ENCODE measurements at places on chromosomes 7 and 10. TPM values are rescaled to one million over a fixed set of nuclear protein-coding genes. Genes with fewer than 3 reads are reported as not detected.

DNA sequence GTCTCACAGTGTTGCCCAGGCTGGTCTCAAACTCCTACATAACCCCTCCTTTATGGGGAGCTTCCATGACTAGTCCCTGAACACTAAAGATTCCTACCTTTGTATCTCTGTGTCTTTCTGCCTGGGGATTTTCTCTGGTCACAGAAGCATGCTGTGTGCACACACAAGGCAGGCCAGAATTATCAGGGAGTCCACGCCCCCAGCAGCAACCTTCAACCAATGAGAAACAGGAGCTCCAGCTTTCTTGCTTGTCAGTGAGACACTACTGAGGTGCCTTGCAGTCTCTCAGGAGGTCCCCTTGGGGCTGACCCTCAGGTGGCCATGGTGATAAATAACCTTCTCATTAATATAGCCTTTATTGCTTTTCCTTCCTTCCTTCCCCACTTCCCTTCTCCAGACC is 45.1 kb upstream of the AUTS2 start:
- no peak overlapping the region for H3K27ac ChIP-seq
- H3K27me3 ChIP-seq, result no peaks in the 10 kb centered on the region
- no peaks in the 10 kb centered on the region for H3K36me3 ChIP-seq
- H3K4me1 ChIP-seq, result no peaks in the 10 kb centered on the region
- no peak for DNase-seq

DNA sequence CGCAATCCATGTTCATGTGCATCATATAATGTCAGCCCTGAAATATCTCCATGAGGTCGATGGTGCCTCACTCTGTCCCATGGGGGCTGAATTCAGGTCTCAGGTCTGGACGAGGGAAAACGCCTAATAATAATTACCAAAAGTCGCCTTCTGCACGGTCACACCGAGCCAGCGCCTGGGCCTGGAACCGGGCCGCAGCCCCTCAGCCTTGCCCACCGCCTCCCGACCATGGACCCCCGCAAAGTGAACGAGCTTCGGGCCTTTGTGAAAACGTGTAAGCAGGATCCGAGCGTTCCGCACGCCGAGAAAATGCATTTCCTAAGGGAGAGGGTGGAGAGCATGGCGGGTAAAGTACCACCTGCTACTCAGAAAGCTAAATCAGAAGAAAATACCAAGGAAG is 18.8 kb upstream of the KLRG2 start:
- H3K27ac ChIP-seq, result no peak overlapping the region
- no peaks in the 10 kb centered on the region for H3K4me1 ChIP-seq
- no peak overlapping the region for H3K4me3 ChIP-seq
- no peaks in the 10 kb centered on the region for H3K27me3 ChIP-seq
- no peak for DNase-seq

Gene CCL24
- not detected for total RNA-seq

- no peak for DNase-seq
- H3K4me3 ChIP-seq, result no peak overlapping the region
- no peaks in the 10 kb centered on the region for H3K4me1 ChIP-seq
- no peaks in the 10 kb centered on the region for H3K27me3 ChIP-seq
- H3K36me3 ChIP-seq, result no peaks in the 10 kb centered on the region
These were observed 133.2 kb downstream of the GRM8 start for GRCh38 chr7:127119517-127119916.

Gene PCDH15
- total RNA-seq, result not detected

GRCh38 chr7:32761451-32762205 is 129.9 kb downstream of the KBTBD2 start:
- no peaks in the 10 kb centered on the region for H3K27me3 ChIP-seq
- H3K4me3 ChIP-seq, result no peak overlapping the region
- no peaks in the 10 kb centered on the region for H3K36me3 ChIP-seq

GRCh38 chr7:80608336-80608735 is 30.1 kb upstream of the CD36 start:
- H3K27ac ChIP-seq, result no peak overlapping the region
- H3K4me1 ChIP-seq, result no peaks in the 10 kb centered on the region

- H3K27ac ChIP-seq, result no peak overlapping the region
- DNase-seq, result no peak
- H3K4me3 ChIP-seq, result no peak overlapping the region
These were observed 108.1 kb upstream of the FAM133B start for GRCh38 chr7:92698237-92698841.

- DNase-seq, result no peak
- H3K36me3 ChIP-seq, result no peaks in the 10 kb centered on the region
- no peak overlapping the region for H3K27ac ChIP-seq
- no peaks in the 10 kb centered on the region for H3K4me1 ChIP-seq
- no peak overlapping the region for H3K4me3 ChIP-seq
- H3K27me3 ChIP-seq, result no peaks in the 10 kb centered on the region
These were observed 284.6 kb downstream of the KLF6 start for GRCh38 chr10:3500408-3500856.

GRCh38 chr7:139588632-139589031 is 65.1 kb downstream of the CLEC2L start:
- H3K4me1 ChIP-seq, result no peaks in the 10 kb centered on the region
- no peaks in the 10 kb centered on the region for H3K36me3 ChIP-seq
- H3K27me3 ChIP-seq, result no peaks in the 10 kb centered on the region
- H3K27ac ChIP-seq, result no peak overlapping the region
- H3K4me3 ChIP-seq, result no peak overlapping the region
- no peak for DNase-seq

- H3K36me3 ChIP-seq, result no peaks in the 10 kb centered on the region
- DNase-seq, result no peak
- H3K4me3 ChIP-seq, result no peak overlapping the region
- no peak overlapping the region for H3K27ac ChIP-seq
- H3K4me1 ChIP-seq, result no peaks in the 10 kb centered on the region
These were observed 58.6 kb downstream of the PPP1R3C start for GRCh38 chr10:91574236-91574635.

Gene MYL7
- total RNA-seq, result not detected

Gene LIPF
- total RNA-seq, result not detected

DNA sequence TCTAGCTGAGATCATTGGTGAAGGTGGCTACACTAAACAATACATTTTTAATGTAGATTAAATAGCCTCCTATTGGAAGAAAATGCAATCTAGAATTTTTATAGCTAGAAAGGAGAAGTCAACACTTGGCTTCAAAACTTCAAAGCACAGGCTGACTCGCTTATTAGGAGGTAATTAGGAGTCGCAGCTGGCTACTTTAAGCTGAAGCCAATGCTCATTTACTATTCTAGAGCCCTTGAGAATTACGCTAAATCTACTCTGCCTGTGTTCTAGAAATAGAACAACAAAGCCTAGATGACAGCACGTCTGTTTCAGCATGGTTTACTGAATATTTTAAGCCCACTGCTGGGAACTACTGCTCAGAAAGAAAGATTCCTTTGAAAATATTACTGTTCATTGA is 101.6 kb upstream of the EEPD1 start:
- DNase-seq, result no peak
- no peak overlapping the region for H3K27ac ChIP-seq
- H3K36me3 ChIP-seq, result no peaks in the 10 kb centered on the region
- H3K27me3 ChIP-seq, result no peaks in the 10 kb centered on the region
- H3K4me1 ChIP-seq, result no peaks in the 10 kb centered on the region

GRCh38 chr7:57343901-57344622 is 105.9 kb upstream of the ZNF716 start:
- no peak for DNase-seq
- no peak overlapping the region for H3K27ac ChIP-seq
- no peaks in the 10 kb centered on the region for H3K27me3 ChIP-seq
- H3K4me3 ChIP-seq, result no peak overlapping the region
- H3K4me1 ChIP-seq, result no peaks in the 10 kb centered on the region
- no peaks in the 10 kb centered on the region for H3K36me3 ChIP-seq

DNA sequence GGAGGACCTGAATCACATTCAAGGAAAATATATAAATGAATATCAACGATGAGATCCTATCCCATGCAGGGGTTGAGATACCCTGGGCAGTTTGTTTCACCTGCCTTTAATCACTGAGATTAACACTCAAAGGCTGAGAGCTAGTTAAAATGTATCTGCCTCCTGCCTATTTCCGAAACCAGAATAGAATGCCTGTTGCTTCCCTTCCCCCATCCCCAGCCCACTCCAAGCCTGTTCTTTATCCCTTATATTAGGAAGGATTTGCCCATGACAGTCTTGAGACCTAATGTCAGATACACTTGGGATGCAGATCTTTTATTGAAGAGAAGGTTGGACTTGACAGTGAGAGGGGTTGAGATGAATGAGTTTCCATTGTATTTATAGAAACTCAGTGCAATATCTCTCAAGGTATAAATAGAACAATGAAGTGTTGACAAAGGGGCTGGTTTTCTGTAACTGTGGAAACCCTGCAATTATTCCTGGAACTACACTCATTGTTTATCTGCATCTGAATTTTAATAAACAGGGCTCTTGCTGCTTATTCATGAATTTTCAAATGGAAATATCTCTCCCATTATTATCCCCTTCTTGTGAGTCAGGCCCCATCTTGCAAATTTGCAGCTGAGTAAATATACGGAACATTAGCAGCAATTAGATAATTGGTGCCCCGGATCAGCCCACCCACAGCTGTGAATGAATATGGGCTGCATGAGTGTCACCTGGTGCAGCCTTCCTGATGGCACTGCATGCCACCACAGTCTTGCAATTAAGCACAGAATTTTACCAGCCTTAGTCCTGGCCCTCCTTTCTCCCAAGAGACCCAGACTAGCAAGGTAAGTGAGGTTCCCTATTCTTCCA is 66.7 kb downstream of the SORCS3 start:
- no peak overlapping the region for H3K27ac ChIP-seq
- no peak overlapping the region for H3K4me3 ChIP-seq
- no peaks in the 10 kb centered on the region for H3K27me3 ChIP-seq
- DNase-seq, result no peak
- no peaks in the 10 kb centered on the region for H3K36me3 ChIP-seq
- no peaks in the 10 kb centered on the region for H3K4me1 ChIP-seq

DNA sequence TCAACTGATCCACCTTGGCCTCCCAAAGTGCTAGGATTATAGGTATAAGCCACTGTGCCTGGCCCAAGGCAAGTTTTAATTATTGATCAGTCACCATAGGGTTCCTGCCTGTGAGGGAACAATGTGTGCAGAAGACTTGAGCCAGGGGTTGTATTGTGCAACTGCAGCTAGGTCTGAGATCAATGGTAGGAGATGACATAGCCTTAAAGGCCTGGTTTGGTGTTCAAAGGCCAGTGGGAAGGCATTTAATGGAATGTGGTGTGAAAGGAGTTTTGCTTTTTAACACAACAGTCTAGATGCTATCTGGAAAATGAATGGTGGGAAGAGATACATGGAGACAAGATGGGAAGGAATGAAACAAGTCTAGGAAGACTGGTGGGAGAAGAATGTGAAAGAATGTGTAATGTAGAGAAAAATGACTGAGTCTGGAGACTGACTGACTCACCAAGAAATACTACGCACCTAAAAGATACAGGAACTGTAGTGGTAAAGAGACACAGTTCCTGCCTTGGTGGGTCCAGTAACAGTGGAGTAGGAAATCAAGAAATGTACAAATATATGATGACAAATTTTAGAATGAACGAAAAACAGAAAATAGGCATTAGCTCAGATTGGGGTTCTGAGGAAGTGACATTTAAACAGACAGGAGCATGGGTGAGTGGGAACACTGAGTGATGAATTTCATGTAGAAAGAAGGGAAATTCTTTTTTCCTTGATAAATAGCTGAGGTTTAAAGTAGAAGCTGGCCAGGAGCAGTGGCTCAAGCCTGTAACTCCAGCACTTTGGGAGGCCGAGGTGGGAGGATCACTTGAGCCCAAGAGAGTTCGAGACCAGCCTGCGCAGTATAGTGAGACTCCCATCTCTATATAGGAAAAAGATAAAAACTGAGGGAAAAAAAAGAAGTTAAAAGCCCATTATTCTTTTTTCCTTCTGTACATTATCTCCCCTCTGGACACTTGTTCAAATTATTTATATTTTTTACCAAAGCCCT is 9.4 kb downstream of the HNRNPF start:
- no peaks in the 10 kb centered on the region for H3K36me3 ChIP-seq
- DNase-seq, result no peak

GRCh38 chr10:72297281-72297804 is 23.6 kb downstream of the DDIT4 start:
- H3K36me3 ChIP-seq, result no peaks in the 10 kb centered on the region
- peak overlapping the region; percentile 69 for H3K4me3 ChIP-seq
- H3K27ac ChIP-seq, result peak overlapping the region; percentile 80
- H3K27me3 ChIP-seq, result no peaks in the 10 kb centered on the region
- peaks cover 37% of the 10 kb centered on the region for H3K4me1 ChIP-seq

DNA sequence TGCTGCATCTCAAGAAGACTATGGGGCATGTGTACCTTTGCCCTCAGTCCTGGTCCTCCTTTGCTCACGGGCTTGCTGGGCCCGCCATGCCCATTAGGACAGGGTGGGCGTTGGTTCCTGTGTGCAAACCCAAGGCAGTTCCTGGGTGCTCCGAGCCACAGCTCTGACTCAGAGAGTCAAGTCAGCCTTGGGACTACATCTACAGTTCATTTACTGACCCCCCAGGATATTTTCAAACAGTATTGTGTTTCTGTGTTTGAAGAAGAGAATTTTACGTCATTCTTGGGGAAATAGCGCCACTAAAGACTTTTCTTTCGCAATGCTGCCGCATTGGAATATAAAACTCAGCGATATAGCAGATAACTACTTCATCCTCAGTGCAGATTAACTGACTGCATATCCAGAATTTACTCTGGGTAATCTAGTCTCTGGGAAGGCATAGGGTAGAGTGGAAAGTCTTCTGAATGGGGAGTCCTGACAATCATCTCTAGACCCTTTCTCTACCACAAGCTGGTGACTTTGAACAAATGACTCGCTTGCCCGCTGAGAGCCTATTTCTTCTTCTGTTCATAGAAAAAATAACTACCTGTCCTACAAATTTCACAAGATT is 638.9 kb upstream of the FZD8 start:
- H3K4me3 ChIP-seq, result no peak overlapping the region
- H3K27me3 ChIP-seq, result no peaks in the 10 kb centered on the region
- H3K4me1 ChIP-seq, result no peaks in the 10 kb centered on the region
- H3K36me3 ChIP-seq, result no peaks in the 10 kb centered on the region

GRCh38 chr7:1745018-1745532 is 75.0 kb downstream of the ELFN1 start:
- no peak overlapping the region for H3K4me3 ChIP-seq
- H3K36me3 ChIP-seq, result no peaks in the 10 kb centered on the region
- no peak for DNase-seq
- no peaks in the 10 kb centered on the region for H3K27me3 ChIP-seq

DNA sequence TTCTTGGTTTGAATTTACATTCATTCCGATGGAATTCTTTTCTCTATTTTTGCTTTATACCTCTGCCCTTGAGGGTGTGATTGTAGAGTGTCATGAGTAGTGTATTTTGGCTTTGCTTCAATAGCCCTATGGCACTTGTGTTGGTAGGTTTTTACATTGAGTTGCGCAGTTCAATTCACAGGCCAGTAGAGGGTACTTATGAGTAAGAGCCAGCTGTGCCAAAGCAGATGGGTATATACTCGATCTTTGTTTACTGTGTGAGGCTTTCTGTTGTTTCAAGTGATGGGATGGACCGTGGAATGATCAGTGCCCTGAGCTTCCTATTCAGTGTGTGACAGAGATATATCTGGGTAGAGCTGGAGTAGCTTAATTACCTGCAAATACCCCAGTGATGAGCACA is 4.3 kb upstream of the AKR1C3 start:
- H3K36me3 ChIP-seq, result no peaks in the 10 kb centered on the region
- no peak for DNase-seq

Gene BMPER
- total RNA-seq, result not detected
